Activated CD4-positive, alpha-beta T cell treated with anti-CD3 and anti-CD28 coated beads for 24 hours (primary cell): ENCODE measurements at places on chromosomes 2 and 18.

GRCh38 chr18:59514203-59514602 lies 155.1 kb upstream of the LMAN1 start:
- DNase-seq, result no peak

DNA sequence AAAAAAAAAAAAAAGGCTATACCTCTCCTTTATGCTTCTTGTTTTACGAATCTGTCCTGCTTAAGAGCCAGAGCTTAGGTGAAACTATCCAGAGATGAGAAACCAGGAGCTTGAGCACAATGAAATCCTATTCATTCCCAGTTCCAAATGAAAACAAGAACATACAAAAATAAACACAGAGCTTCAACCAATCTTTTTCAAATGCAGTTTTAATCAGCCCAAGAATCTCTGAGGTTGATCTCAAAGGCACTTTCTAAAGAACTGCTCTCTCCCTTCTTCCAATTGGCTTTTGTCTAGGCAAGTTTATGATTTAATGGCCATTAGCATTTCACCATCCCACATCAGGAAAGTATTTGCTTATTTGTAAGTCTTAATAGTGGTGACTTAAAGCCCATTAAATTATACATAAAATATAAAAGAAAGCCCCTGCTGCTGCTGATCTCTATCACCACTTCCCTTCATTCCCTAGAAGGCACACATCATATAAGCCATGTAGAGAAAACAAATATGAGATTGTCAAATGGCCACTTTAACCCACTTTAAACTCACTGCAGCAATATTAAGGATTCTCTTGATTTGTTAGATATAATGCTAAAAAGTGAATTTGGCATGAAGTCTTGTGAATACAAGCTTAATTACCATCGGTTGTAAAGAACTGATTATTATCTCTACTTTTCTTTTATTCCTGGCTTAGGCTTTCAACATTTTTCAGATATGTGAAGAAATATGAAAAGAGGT lies 29.3 kb upstream of the SCN9A start:
- no peak for DNase-seq

DNA sequence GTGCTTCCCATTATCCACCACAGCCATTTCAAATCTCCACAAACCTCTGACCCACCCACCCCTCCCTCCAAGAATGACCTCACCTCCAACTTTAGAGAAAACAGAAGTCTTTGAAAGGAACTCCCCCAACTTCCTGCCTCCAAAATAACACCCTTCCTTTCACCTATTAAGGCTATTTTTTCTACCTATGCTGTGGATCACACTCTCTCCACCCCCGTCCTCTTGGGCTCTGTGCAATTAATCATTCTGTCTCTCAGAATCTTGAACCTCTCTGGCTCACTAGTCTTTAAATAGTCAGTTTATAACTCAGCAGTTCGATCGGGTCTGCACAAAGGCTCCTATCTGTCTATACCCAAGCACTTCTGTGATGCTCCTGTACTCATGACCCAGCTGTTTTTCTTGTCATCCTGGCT lies 37.3 kb upstream of the XPO1 start:
- no peak for DNase-seq

DNA sequence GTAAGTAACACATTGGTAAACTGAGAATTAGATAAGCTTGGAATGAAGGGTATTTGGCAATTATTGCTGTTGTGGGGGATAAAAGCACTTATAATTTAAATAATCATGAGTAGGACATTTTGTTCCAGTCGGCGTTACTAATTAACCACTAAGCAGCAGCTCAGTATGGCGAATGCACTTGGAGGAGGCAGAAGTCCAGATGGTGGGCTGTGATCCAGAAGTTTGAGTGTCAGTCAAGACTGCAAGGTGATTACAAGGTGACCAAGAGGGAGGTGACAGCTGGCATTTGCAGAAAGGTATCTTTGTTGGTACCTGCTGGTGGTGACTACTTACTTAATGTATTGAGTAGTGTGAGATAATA lies 643.6 kb upstream of the FAM98A start:
- DNase-seq, result no peak

DNA sequence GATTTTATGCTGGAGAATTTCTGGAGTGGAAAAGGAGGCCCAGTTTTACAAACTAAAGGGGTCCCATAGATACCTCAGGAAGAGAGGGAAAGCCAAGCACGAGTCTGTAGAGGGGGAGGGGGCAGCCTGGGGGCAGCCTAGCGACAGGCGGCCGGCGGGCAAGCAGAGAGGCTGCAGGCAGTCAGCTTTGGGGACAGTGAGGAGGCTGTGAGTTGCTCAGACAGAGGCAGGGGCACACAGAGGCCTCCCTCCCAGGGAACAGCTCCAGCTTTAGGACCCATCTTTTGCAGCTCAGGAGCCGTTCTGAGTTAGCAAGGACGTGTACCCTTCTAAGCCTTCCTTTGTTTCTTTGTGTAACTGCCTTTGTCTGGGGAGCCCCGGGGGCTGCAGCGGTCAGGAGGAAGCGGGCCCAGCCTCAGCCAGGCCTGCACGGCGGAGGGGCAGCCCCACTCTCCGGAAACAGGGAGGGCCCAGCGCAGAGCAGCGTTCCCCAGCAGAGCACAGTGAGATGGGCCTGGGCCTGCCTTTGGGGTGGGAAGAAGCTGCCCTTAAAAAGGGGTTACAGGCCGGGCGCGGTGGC lies 41.1 kb upstream of the RALBP1 start:
- DNase-seq, result no peak

DNA sequence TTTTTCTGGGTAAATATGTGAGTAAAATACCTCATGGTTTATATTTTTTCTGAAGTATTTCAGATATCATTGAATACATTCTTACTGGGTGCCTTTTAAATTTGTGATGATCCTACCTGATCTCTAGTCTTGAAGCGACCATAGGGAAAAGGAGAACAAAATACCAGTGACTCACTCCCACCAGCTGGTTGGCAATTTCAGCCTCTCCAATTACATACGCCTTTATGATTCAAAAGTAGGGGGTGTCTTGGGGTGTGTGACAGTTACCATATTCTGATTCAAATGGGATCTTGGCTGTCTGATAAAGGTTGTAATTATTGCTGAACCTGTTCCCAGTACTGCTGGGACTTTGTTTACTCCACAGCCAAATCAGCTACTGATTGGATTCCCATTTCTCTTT lies 175.9 kb upstream of the NXPH2 start:
- DNase-seq, result no peak

DNA sequence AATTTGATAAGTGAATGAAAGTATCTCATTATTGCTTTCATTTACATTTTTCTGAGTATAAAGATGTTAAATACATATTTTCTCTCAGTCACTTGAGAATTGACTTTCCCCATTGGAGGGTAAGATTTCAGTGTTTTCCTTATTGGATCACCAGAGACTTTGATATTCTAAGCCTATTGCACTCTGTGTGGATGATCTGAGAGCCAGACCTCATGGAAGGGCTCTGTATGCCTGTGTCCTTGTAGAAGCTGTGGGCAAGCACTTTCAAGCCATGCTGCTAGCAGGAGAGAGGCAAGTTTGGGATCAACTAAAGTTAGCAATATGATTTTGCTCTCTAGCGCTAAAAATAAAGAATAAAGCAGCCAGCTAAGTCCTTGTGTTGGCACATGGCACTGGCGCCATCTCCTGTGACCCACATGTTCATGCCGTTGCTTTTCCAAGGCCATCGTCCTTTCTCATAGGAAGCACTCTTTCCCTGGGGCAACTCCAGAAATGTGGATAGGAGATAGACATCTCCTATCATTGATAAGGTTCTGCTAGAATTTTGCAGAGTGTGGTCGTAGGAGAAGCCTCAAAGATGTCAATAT lies 72.6 kb downstream of the AOX1 start:
- DNase-seq, result no peak
